Inflammatory macrophage treated with lipopolysaccharide for 1 hour (primary cell): ENCODE measurements at places on chromosomes 5 and 9.

DNA sequence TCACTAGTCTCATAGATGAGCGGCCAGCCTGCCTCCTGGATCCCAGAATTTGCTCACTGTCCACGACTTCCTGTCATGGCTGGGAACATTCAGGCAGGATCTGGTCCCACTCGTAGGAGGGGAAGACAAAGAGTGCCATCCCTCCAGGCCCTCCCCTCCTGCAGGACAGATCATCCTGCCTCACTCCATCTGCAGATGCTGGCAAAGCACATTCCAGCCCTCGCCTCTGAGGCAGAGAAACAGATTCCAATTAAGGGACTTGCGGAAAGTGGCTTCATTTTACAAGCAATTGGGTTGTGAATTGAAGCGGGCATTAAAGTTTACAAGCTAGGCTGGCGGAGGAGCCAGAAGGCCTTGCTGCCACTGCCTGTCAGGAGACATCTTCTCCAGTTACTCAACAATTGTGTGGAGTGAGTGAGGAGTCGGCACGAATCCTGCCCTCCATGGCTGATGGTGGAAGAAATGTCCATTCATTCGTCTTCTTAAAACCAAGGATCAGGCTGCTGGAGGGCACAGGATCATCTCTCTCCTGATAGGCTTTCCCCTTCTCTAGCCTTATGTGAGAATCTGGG is 41.8 kb upstream of the KCNMB1 start:
- DNase-seq: no peak

DNA sequence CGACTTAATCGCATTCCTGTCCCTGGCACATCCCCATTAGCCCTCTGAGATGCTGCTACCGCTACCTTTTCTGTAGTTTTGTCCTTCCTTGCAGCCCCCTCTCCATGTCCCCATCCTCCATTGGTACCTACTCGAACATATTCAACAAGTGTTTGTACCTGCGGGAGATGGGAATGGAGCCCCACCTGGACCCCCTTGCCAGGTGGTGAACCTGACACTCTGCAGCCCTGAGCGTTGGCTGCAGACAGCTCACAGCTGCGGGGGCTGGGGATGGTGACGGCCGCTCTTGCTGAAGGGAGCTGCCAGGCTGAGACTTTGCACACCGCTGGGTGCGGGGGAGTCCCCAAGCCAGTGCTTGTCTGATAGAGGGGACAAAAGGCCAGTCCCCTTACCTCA is 96.3 kb upstream of the DAP start:
- DNase-seq: no peak

GRCh38 chr9:120383999-120384924 is 195.7 kb downstream of the CDK5RAP2 start:
- no peak for DNase-seq

GRCh38 chr9:115548609-115549260 is 430.8 kb upstream of the TNC start:
- DNase-seq: no peak

- no peak for DNase-seq
Observed at GRCh38 chr9:87528969-87529368, 31.3 kb downstream of the DAPK1 start.

DNA sequence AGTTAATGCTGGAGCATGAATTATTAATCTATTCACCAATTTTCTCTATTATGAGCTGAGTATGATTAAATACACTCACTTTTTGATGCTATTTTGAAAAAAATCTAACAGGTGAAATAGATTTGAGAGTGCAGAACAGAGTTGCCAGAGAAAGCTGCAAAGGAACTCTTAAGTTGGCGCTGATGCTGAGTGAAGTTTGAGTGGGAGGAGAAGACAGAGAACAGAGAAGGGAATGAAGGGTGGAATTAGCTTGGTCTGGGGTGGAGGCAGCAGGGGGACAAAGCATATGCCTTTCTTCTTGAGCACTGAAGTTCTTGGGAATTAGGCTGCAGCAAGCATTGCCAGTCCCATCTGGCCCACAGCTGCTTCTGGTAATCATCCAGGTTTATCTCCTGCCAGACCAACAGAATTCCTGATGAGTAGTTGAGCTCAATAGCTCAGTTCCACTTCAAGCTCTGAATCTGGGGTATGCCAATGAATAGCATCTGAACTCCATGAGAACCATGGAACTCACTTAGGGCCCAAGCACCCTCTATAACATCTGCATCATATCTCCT is 290.1 kb downstream of the HINT1 start:
- no peak for DNase-seq

- DNase-seq: no peak
Observed at GRCh38 chr9:88745276-88746001, 210.5 kb downstream of the NXNL2 start.

DNA sequence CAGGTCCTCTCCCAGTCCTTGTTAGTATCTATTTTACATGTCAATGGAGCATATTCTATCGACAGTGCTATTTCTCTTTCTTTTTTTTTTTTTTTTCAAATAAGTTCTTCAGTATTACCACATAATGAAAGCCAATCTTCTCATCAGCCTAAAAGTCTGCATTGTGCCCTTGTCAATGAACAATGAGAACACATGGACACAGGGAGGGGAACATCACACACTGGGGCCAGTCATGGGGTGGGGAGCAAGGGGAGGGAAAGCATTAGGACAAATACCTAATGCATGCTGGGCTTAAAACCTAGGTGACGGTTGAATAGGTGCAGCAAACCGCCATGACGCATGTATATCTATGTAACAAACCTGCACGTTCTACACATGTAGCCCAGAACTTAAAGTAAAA is 47.7 kb upstream of the TEX48 start:
- DNase-seq: no peak

GRCh38 chr5:139647506-139648204 is 494 bp upstream of the CXXC5 start:
- DNase-seq: no peak

DNA sequence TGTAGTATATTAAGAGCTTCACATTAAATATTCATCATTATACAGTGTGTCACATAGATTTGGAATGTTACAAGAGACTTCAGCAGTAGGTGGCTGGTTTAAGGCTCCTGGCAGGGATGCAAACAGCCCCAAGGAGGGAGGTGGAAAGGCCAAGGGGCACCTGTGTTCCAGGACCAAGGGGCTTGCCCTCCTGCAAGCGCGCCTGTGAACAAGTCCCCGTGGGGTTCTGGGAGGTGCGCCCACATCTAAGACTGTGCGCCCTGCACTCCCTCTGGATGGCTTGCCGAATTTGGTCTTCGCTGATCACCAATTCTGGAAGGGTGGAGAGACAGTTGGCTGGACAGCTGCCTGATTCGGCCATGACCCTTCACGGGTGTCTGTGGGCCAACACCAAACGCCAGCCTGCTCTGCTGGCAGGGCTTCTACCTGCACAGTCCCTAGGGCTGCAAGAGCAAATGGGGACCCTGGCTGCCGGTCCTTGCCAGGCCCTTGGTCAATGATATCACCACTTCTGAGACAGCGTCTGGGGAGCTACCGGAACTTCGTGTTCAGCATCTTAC is 12.1 kb upstream of the SLC25A51 start:
- DNase-seq: no peak

DNA sequence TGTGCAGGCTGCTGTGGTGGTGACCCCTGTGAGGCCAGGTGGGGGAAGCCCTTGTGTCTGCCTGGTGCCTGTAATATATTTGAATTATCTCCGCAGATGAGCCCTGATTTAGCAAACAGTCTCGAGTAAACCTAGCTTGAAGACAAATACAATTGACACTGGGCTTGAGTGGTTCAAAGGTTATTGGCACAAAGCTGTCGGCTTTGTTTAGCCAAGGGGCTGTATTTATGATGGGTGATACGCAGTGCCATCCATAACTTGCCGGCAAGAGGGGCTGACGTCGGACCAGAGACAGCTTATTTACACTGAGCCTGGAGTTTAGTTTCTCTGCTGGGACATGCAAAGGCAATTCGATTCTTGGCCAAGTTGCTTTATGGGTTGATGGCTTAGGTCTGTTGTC is 20.0 kb upstream of the PITX1 start:
- DNase-seq: no peak

GRCh38 chr9:28808042-28808441 is 1234.8 kb upstream of the C9orf72 start:
- DNase-seq: no peak

- DNase-seq: no peak
Observed at GRCh38 chr5:157336423-157336744, 70.5 kb downstream of the CYFIP2 start.

DNA sequence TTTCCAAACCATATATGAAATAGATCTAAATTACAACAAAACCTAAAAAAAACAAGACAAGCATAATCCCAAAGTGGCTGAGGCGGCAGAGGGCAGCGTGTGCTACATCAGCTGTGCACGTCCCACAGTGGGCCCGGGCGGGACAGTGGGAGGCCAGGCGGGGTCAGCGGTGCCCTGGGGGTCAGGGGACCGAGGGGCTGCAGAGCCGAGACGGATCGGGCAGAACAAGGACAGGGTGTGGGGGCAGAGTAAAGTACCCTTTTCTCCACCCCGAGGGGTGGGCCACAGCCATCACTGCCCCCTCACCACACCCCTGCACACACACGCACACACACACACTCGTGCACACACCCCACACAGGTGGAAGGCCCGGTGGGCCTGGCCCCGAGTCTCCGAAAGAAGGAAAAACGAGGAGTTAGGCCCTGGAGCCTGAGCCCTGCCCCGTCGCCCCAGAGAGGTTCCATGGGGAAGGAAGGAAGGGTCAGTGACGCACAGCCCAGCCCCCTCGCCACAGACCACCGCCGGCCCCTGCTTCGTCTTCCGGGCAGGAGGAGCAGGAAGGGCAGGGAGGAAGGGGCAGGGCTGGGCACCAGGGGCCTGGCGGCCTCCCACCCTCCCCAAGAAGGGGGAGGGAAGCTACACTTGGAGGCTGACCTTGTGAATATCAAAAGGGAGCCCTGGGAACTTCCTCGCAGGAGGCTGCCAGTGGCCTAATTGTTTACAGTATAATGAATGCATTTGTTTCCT is 49.6 kb upstream of the UBAC1 start:
- no peak for DNase-seq

DNA sequence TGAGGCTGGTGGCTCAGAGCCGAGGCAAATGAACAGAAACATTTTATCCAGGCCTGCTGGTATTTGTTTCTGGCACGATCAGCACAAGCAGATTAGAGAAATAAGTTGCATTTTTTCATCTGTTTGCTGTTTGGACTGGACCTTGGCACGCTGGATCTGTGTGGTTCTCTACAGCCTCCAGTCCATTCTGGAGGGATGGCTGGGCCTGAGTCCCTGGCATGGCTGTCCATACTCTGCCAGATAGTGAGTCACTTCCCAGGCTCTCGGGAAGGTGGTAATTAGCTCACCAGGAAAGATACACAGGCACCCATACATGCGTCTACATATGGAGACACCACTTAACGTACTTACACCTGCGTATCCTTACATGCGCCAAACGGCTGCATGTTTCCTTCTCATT is 78.6 kb downstream of the SPRY4 start:
- no peak for DNase-seq

GRCh38 chr9:109799792-109800191 is 19.8 kb downstream of the PALM2AKAP2 start:
- no peak for DNase-seq

GRCh38 chr5:82738681-82739269 is 338.4 kb downstream of the TMEM167A start:
- no peak for DNase-seq

DNA sequence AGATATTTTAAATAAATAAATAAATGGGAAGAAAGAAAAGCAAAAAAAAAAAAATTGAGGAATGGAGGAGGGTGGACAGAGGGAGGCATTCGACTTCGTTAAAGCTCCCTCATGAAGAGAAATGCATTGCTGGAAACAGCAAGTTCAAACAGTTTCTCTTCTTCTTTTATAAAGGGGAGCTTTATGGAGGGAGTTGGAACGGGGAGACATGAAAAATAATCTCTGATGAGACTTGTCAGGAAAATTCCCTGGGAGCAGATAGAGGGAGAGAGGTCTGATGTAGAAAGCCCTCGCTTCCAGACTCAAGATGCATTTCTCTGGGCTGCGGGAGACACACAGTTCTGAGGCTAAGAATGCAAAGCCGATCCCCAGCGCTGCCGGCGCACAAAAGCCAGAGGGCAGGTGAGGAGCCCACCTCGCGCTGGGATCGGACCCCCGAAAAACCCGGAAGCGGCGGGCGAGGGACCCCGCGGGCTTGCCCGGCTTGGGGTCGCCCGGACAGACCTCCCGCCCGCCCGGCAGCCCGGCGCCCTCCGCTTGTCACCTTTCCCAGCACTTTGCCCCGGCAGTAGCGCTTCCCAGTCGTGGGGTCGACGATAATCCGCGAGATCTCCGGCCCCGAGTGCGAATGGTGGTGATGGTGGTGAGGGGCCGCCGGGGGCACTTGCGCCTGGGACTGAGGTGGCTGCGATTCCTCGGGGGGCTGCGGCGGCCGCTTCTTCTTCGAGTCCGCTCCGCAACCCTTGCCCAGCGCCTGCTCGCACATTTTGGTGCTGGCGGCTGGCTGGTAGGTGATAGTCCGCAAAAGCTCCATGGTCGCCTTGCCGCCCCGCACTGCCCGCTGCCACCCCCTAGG is 512 bp downstream of the PLK2 start:
- peak; percentile 7 for DNase-seq

GRCh38 chr9:112489039-112489546 is 2.5 kb downstream of the KIAA1958 start:
- DNase-seq: no peak

DNA sequence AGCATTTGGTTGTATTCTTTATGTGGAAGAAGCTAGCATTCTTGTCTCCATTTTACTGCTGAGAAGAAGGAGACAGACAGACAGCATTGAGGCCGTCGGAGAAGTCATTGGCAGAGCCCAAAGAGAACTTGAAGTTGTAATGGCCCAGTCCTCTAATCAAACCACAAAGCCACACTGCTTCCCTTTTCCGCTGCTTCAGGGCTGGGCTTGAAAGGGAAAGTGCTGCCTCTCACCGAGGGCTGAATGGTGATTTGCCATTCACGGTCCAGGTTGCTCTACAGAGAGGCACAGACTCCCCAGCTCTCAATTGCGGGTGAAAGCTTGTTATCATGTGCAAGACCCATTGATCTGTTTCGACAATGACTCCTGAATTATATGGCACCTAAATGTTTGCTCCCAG is 25.6 kb upstream of the POU4F3 start:
- peak; percentile 53 for DNase-seq

DNA sequence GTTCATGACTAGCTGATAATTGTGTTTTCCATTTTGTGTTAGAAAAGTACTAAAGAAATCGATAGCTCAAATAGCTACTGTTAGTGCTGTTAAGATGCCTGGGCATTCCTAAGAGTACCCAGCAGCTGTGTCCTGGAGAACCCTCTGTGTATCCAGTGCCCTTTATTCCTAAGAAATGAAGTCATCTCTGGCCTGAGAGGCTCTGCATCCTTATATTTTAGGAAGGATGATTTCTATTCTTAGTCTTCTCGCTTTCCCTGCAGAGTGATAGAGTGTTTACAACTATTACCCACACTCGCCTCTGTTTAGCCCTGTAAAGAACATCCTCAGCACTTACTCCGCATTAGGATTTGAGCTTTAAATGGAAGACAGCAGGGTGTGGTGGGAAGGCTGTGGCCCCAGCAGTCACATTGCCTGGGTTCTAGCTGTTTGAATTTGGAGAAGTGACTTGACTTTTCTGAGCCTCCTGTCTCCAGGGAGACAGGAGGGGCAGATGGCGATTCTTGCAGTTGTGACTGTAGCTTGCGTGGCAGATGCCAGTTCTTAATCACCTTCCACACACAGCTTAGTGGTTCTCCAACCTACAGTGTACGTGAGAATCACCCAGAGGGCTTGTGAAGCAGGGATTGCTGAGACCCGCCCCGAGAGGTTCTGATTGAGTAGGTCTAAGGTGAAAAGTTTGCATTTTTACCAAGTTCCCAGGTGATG is 177.2 kb upstream of the PITX1 start:
- DNase-seq: no peak
